ENCODE measurements at places on chromosomes 12 and 14.

GRCh38 chr12:76706761-76707160, 57.2 kb upstream of the ZDHHC17 start:
- DNase-seq: no peak

- DNase-seq: no peak
These were observed 23.3 kb downstream of the DMAC2L start for GRCh38 chr14:50335389-50335788.

- DNase-seq: no peak
These were observed 23.2 kb downstream of the PCNX4 start for GRCh38 chr14:60114881-60115280.

GRCh38 chr12:91406920-91407341, 224.3 kb upstream of the DCN start:
- DNase-seq: peak; percentile 86

- no peak for DNase-seq
These were observed 10.1 kb upstream of the CEBPE start for GRCh38 chr14:23128969-23129758.

DNA sequence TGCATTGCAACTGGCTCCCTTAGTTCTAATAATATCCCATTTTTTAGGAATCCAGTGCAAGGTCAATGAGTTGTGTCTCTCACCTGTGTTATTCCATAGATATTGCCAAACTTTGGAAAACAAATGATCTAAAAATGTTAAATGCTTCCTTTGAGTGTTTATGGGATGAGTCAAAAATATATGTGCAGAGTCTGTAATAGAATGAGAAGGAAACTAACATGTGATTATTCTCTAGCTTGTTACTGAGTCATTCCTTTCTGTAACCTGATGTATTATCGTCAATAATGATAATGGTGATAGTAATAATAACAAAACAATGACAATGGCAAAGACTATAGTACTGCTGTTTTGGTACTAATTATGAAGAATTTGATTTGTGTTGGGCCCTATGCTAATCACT, 11.5 kb downstream of the ACSS3 start:
- no peak for DNase-seq

GRCh38 chr14:35385042-35385839, 19.3 kb downstream of the NFKBIA start:
- DNase-seq: no peak

DNA sequence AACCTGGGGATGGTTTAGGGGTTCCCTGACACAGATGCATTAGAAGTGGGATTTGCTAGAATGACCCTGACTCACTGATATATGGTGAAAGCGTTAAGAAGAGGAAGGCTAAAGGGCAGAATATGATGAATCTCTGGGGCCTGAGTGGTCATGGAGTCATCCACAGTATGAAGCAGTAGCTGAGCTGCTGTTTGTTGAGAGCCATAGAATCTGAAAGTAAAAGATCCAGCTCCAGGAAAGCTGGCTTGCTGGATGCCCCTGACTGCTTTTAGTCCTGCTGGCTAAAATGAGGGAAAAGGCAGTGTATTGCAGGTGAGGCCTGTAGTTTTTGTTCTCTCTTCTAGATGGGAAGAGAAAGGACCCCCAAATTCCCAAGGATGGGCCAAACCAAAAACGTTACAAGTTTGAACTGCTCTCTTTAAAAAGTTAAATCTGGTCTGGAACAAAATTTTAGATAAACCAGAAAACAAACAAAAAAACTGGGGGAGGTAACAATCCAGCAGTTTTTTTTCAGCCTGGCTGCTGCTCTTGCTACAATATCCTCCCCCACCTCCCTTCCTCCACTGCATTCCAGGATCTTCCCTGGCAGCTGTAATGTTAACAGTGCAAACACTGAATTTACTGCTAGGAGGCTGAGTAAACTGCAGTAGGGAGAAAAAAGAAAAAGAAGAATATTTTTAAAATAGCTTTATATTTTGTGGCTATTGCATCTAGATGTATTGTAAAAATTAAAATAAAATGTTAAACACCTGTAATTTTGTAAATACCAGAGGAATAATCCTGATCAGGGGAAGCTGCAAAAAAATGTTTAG, 16.5 kb downstream of the SEL1L start:
- DNase-seq: peak; percentile 9

- peak; percentile 5 for DNase-seq
These were observed 150.8 kb upstream of the FSCB start for GRCh38 chr14:44657696-44658388.

- DNase-seq: no peak
These were observed 27.8 kb downstream of the TBX3 start for GRCh38 chr12:114655934-114656749.

GRCh38 chr12:57420482-57420881, 10.4 kb downstream of the R3HDM2 start:
- DNase-seq: no peak

- no peak for DNase-seq
These were observed 248.0 kb downstream of the PDZRN4 start for GRCh38 chr12:41436076-41436475.

DNA sequence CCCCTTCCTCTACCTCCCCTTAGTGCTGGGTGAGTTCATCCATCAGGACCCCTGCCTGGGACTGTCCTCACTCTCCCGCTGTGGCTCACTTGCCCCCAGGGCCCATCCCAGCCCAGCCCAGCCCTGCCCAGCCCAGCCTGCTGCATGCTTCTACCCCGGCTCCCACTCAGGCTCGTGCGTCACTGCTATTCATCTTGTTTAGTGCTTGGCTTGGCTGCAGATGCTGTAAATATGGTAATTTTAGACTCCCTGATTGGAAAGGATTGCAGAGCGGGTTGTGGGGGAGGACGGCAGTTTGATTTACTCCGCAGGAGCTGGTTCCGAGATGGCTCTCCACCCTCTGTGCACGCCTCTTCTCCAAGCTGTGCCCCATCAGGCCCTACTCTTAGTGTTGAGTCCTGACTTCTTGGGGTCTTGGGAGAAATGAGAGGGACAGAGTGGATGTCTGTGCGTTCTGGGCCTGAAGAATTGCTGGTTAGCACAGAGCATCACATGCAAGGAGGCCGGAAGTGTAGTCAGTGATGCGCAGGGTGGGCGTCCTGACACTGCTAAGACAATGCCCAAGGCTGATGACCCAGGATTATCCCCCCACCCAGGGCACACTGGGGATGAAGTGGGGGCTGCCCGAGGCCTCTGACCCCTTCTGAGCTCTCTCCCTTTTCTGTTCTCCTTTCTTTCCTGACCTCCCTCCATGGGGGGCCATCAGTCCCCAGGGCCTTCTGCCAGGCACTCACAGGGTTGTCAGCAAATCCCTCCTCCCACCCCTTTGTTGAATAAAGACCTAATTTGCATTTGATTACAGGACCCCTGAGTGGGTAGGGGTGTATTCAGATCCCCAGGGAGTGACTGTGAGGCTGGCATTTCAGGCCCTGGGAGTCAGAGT, 244.4 kb downstream of the ZFP36L1 start:
- DNase-seq: peak; percentile 93

- no peak for DNase-seq
These were observed 1585.3 kb upstream of the TMEM132C start for GRCh38 chr12:126681676-126682075.

DNA sequence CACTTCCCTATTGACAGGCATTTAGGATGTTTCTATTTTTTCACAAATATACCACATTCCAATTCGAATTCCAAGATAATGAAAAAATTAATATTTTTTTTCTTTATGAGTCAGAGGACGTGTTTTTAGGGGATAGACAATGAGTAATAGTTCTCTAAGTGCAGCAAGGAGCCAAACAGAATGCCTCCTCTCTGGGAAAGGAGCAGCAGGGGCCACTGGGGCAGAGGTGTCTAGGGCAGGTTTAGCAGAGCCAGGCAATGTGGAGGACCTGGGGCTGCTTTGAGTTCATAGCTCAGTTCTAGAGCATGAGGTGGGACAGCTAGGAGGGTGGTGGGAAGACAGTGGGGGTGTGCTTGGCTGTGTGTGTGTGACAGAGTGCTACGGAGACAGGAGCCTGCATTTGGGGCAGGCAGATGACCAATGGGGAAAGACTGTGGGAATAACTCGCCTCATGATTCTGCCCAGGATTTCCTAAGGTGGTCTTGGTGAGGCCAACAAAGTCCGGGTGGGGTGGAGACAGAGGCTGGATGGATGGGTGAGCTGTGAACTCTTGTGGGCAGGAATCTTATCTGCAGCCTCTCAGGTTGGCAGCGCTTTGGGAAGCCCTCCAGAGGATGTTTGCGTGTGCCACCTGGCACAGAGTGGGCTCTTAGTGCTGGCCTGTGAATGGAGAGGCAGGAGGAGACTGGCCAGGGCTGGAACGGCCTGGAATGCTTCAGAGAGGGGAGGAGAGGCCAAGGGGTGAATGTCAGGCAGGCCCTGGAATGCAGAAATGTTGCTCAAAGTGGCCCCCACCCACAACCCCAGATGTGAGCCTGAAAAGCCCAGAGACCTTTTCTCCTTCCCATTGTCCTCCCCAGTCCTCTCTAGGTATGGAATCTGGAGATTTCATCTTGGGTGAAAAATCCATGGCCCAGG, 2.4 kb upstream of the KRT7 start:
- no peak for DNase-seq

DNA sequence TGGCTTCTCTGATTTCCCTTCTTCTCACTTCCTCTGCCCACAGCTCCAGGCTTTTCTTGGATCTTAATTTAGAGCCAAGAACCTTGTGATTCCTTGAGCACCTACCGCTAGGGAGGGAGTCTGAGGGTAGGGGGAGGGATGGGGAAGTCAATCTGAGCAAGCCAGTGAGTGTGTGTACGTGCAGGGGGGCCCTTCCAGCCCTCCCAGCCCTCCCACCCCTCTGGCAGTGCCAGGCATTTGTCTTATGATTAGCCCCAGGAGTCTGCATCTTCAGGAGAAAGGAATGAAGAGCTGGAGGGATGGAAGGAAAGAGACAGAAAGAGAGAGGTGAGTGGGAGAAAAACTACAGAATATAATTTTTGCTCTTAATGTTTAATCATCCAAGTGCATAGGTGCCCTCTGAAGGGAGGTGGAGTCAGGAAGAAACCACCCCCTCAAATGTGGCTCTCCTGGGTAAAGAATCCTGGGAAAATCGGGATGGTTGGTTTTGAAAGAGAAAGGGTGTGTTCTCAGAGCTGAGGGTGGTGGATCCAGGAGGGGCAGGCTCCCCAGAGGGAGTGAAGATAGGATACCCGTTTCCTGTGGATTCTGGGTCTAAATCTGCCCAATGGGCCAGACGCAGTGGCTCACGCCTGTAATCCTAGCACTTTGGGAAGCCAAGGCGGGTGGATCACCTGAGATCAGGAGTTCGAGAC, 2.1 kb downstream of the PIANP start:
- DNase-seq: no peak

Measured in kidney epithelial cell (primary cell).